SJSA1 (cell line): ENCODE measurements at places on chromosomes 7 and 10. TPM values are rescaled to one million over a fixed set of nuclear protein-coding genes. Genes with fewer than 3 reads are reported as not detected.

DNA sequence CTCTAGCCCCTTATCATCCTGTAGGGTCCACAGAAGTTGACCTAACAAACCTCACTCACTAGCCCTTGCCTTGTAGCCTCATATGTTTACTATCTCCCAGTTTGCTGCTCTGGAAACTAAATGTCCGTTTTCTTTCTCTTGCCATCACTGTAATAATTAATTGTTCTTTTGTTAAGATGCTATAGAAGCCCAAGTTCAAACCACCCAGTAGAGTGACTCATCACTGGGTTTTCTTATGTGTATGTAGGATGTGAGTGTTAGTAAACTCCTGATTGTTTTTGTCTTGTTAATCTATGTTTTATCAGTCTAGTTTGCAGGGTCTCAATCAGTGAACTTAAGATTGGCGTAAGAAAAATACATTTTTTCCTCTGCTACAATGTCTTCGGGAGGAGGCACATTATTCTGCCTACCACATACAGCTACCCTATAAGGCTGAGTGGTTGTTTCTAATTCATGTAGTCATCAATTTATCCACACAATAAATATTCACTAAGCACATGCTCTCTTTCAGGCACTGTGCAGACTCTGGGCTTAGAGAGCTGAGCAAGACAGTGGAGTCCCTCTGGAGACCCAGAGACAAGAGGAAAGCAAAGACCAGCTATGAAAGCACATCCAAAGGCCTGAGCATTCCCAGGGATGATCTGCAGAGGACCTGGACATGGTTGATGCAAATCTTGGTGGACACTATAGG lies 474.1 kb upstream of the AKR1E2 start:
- H3K27ac ChIP-seq, result peak overlapping the region; percentile 25
- no peaks in the 10 kb centered on the region for H3K27me3 ChIP-seq
- no peaks in the 10 kb centered on the region for H3K36me3 ChIP-seq
- no peak for DNase-seq
- H3K4me3 ChIP-seq, result no peak overlapping the region
- peaks cover 39% of the 10 kb centered on the region for H3K4me1 ChIP-seq

DNA sequence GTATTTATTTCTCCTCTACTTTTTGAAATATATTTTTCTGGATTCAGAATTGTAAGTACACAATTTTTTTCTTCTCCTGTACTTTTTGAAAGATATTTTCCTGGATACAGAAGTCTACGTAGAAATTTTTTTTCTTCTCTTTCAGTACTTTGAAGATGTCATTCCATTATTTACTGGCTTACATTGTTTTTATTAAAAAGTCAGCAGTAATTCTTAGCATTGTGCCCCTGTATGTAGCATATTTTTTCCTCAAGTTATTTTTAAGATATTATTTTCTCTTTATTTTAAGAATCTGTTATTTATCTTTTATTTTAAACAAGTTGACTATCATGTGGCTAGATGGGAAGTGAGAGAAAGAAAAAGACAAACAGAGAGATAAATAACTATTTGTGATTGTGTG lies 119.0 kb upstream of the NPSR1 start:
- no peak for DNase-seq
- no peaks in the 10 kb centered on the region for H3K27me3 ChIP-seq
- H3K4me1 ChIP-seq, result no peaks in the 10 kb centered on the region
- H3K36me3 ChIP-seq, result no peaks in the 10 kb centered on the region

DNA sequence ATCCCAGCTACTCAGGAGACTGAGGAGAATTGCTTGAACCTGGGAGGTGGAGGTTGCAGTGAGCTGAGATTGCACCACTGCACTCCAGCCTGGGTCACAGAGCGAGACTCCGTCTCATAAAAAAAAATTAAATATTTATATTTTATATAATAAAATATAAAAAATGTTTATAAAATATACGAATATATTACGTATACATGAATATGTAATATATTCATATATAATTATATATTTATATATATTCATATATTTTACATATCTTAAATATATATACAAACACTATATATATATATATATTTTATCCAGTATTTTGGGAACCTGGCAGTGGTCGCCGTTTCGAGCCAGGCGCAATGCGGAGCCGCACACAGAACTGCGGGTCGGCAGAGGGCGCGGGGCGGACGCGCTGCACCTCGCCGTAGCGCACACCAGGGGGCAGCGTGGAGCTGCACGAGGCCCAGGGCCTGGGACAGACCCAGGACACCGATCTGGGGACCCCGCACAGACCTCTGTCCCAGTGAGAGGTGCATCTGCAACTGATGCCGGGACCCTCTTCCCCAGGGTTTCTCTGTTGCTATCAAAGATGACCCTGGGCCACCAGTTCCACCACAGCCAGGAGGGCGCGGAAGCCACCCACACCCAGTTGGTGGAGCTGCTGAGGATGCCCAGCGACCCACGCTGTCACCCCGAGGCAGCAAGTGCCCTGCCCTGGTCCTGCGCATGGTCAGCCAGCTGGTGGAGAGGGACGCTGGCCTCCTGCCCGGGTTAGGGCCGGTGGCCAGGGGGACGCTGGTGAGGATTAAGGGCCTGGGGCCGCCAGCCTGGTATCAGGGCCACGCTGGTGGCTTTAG lies 22.7 kb downstream of the AP5Z1 start:
- H3K27ac ChIP-seq, result no peak overlapping the region
- DNase-seq, result no peak
- H3K4me3 ChIP-seq, result no peak overlapping the region
- H3K4me1 ChIP-seq, result no peaks in the 10 kb centered on the region
- peaks cover 3% of the 10 kb centered on the region for H3K36me3 ChIP-seq

The POLR2J3 gene
- total RNA-seq, result 15.7 and 21.3 TPM in 2 replicates

The TDRD1 gene
- not detected in 2 replicates for total RNA-seq
